Activated CD4-positive, alpha-beta T cell treated with anti-CD3 and anti-CD28 coated beads, Interleukin-2, Interleukin-4, amounts not matched to agents 100 ng/mL and 50 ng/mL, durations not matched to agents 16 hours and 8 hours (primary cell): ENCODE measurements at places on chromosomes 4 and X.

DNA sequence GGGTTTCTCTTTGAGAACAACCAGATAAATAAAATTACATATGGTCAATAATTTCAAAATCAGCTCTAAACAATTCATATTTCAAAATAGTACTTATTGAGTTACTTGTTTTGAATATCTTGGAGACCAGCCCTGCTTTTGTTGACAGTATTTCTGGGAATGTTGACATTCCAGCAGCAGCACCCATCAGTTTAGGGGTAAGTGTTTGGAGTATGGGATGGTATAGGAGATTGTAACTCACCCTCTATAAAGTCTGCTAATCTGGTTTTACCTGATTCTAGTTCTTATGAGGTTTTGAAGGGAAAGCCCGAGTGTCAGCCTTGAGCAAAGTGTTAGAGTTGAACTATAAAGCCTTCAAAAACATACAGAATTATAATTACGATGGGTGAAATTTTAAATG is 139.2 kb upstream of the ANKRD50 start:
- DNase-seq = no peak

GRCh38 chrX:5829060-5829459 is 399.6 kb downstream of the NLGN4X start:
- DNase-seq = no peak

DNA sequence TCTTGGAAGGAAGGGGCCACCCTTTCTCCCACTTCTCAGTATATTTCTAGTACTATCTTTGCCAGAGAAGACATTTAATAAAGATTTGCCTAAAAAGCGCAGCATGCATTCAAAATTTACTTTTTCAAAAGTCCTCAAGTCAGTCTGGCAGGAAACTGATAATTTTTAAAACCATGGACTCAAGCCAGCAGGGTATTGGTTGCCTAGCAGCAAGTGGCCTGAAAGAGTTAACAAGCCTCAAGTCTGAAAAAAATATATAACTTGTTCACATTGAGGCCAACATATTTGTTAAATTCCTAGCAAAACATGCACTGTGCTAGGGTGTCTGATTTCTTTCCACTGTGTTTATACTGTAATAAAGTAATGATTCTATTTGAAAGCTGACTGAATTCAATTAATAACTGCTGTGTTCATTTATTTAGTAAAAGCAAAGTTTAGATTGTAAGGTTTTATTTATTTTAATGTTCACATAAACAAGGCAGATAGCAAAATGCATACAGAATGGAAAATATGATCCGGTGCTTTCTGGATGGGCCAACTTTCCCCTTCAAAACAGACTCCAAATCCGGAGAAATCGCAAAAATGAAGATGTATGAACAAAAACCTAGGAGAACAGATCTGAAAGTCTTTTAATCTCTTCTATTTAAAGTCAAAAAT is 218.5 kb upstream of the FGF13 start:
- DNase-seq = no peak

GRCh38 chr4:98448908-98449307 is 187.7 kb downstream of the RAP1GDS1 start:
- peak; percentile 42 for DNase-seq

GRCh38 chr4:40055863-40056715 is 561 bp upstream of the N4BP2 start:
- DNase-seq = peak; percentile 48

- no peak for DNase-seq
These were observed 56.8 kb downstream of the SEPSECS start for GRCh38 chr4:25103418-25103817.

DNA sequence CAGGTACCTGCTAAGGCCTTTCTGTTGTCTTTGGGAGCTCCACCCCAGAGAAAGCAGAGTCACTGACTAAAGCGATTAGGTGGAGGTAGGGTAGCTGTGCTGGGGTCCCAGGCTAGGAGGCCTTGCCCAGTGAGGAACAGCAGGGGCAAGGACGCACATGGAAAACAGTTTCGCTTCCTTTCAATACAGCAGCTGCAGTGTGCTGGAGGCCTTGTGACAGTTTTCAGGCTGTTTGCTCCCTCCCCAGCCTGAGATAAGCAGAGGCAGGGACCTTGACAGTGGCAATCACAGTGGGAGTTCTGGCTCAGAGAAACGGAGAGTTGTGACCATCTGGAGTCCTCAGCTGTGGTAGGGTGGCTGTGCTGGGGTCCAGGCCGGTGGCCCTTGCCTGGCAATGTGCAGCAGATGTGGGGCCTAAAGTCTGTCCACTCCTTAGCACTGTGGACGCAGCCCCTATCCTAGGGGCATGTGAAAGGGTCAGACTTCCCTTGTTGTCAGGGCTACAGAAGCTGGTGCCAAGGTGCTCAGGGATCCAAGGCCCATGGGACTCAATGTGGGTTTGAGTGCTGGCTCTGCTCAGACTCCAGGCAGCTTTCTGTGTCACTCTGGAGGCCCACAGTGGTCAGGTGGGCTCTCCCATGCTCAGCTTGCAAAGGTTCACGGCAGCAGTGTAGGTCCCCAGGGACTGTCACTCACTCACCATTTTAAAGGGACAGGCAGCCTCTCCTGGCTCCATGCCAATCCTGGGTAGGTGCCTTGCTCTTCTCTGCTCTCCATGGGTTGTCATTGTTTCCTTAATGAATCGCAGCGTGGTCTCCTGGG is 534.9 kb upstream of the FMR1 start:
- no peak for DNase-seq
